Right renal cortex interstitium (tissue), 3 donors: ENCODE measurements at places on chromosomes 13 and 19. TPM values are rescaled to one million over a fixed set of nuclear protein-coding genes. Genes with fewer than 3 reads are reported as not detected.

DNA sequence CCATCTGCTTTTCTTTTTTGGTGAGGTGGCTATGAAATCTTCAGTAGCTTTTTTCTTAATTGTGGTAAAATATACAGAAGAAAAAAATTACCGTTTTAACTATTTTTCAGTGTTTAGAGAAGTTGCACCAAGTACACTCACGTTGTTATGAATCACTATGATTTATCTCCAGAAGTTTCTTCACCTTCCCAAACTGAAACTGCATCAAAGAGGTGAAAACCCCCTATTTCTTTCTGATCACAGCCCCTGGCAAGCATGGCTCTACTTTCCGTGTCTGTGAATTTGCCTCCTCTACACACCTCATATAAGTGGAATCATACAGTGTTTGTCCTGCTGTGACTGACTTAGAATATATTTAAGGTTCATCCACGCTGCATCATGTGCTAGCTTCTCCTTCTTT, 15.6 kb upstream of the SIGLEC10 start:
- no peak for DNase-seq

GRCh38 chr19:47507924-47508553, 6.8 kb downstream of the NAPA start:
- no peak for DNase-seq

DNA sequence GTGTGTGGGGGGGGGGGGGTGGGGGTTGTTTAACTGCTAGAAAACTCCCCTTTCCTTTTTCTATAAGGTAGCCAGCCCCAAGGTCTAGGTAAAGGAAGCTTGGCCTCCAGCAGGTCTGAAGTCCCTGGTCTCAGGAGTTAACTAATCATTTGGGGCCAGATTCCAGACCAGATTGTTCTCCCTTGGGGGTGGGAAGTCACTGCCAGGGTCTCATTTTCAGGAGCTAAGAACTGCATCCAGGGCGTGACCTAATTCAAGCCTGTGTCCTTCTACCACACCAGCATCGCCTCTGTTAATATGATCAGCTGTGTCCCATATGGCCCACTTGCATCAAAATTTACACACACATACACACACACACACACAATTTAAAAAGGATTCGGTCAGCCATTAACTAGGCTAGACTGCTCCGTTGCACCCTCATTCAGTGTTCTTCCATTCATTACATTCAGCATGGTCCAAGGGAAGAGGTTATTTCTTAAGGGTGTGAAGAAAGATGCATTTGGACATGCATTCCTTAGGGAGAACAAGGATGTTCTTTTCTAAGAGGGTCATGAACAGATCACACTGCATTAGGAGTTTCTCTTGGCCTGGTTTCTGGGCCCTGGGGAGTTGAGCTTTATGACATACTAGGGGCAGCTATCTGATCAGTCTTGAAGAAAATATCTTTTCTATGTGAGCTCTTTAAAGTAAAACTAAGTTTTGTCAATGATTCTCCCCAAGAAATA, 91.0 kb downstream of the FGF14 start:
- DNase-seq, result no peak

- DNase-seq, result no peak
Measured at GRCh38 chr13:40434516-40435397, 231.7 kb downstream of the FOXO1 start.

DNA sequence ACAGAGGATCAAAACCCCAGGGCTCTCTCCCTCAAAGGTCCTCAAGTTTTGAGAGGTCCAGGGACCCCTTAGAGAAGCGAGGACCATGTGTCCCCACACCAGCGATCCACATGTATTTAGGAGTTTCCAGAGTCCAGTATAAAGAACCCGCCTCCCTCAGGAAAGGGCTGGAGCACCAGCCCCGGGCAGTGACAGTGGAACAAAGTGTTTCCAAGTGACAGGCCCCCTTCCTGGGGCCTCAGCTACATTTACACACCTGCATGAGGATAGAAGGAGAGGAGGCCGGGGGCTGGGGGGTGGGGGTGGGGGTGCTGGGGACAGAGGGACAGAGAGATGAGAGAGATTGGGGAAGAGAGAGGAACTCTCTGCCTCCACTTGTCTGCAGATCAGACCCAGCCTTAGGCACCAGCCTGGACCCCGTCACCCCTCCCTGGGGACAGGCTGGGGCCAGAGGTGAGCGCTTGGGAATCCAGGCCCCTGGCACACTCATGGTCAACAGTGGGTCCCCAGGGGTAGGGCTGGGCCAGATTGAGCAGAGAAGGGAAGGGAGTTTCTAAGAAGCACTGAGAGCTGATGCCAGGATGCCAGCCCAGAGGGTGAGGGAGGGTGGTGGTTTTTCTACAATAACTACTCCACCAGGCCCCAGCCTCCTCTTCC, 802 bp downstream of the BCAM start:
- no peak for DNase-seq

GRCh38 chr13:79679334-79679733, 198.4 kb downstream of the NDFIP2 start:
- peak; percentile 66 for DNase-seq

- DNase-seq, result no peak
Measured at GRCh38 chr13:95704510-95704909, 27.6 kb downstream of the DNAJC3 start.

DNA sequence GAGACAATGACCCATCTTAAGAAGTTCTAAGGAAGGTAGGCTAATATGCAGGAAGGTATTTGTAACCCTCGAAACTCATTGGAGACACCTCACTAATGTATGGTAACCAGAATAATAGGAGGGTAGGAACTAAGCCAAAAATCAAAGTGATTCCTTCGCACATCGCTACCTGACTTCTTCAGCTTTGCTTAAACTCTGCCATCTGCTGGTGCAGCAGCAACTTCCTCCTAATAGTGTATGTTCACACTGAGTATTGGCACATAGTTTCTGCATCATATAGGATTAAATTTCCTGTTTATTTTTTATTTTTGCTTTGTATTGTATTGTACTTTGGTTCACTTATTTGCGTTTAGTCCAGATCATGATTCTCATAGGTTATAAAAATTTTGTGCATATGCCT, 676.2 kb downstream of the GPC5 start:
- DNase-seq, result peak; percentile 1

DNA sequence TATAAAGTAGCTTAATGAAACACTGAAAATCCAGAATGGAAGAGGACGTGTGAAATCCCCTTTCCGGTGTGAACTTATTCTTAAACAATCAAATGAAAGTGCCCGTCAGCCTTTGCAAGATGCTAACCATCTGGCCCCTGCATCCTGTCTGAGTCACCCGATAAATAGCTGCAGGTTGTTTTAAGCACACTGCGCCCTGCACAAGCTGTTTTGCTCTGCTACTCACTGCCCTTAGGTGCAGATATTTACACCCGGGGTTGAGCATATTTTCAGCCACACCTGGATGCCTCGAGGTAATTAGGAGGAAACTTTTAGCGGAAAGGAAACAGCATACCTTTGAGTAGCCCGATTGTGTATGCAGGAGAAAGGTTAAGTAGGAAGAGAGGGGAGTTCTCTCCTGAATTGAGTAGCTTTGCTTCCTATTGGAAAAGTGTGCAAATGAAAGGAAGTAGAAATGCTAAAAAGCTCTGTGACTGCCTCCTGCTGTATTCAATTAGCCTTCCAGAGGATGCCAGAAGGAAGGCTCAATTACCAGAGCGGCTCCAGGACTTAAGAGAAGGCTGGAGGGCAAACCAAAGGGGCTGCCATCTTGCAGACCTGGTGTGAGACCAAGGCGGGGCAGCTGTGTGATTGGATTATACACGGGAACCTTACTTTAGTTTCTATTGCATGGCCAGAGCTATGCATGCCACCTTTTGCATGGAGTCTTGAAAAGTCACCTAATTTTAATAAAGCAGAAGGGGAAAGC, 42.5 kb downstream of the IRS2 start:
- DNase-seq, result no peak

- DNase-seq, result no peak
Measured at GRCh38 chr19:10871711-10872545, 575 bp downstream of the CARM1 start.

DNA sequence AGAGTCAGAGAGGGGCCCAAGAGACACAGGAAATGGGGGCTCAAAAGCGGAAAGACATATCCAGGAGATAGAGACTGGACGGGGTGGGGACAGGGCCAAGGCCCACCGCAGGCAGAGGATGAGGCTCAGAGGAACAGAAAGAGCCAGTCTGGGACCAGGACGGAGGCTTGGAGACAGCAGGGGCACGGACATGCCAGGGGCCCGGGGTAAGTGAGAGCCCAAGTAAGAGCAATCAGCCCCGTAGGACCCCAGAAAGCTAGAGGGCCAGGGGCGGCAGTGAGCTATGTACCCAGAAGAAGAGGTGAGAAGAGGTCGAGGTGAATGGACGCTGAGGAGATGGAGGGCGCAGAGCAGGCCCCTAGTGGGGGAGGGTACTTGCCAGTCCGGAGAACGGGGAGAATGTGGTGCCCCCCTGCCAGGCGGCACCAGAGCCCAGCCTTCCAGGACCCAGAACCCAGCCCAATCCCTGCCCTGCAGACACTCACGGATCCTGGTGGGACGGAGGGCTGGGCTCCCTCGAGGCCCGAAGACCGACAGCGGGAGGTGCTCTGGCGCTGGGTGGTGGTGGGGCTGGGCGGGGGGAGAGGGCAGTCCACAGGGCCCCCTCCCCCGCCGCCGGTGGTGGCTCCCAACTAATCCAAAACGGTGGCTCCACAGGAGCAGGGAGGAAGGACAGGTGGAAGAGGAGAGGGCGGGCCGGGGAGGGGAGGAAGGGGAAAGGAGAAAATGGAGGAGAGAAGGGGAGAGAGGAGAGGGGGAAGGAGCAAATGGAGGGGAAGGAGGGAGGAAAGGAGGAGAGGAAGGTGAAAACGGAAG, 1.0 kb downstream of the GRIK5 start:
- no peak for DNase-seq

- DNase-seq, result no peak
Measured at GRCh38 chr13:41680900-41681299, 223.6 kb downstream of the RGCC start.

GRCh38 chr19:12187625-12188024, 24.7 kb downstream of the ZNF136 start:
- no peak for DNase-seq

DNA sequence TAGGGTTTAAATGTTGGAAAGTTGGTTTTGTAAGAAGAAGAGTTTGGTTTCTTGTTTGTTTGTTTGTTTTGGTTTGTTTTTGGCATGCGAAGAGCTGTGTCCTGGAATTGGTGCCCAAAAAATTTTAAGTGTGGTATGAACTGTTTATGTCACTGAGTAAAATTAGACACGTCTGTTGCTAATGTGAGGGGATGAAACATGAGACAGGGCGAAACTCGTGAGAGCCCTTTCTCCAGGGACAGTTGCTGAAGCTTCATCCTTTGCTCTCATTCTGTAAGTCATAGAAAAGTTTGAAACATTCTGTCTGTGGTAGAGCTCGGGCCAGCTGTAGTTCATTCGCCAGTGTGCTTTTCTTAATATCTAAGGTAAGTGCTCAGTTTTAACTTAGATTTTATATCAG, at the start of gene SGCG:
TSS of gene SGCG (plus strand) at position 269 of the 400 bp plus-strand sequence. CDS start 22,716 bp downstream, outside the sequence.
- DNase-seq, result no peak

GRCh38 chr13:88648598-88649373, 977.6 kb downstream of the SLITRK5 start:
- DNase-seq, result no peak

GRCh38 chr13:113907635-113908617, 44.0 kb upstream of the GAS6 start:
- DNase-seq, result no peak

DNA sequence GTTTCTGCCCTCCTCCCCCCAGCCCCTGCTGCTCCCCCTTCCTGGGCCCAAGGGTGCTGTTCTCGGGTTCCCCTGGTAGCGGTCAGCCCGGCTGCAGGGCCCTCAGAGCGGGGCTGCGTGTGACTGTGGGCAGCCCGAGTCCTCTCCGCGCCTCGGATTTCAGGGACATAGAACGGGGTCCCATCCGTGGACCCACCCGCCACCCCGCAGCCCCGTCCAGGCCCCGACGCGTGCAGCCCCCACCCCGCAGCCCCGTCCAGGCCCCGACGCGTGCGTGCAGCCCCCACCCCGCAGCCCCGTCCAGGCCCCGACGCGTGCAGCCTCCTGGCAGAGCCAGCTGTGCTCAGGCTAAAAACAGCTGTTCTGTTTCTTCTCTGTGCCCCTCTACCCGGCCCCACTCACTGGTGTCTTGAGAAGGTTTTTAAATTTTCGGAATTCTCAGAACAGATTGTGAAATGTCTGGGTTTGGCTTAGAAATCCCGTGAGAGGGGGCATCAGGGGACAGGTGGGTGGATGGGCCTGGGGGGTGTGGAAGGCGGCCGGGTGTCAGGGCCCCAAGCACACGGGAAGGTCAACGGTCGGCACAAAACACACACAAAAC, 5.5 kb upstream of the PRTN3 start:
- DNase-seq, result no peak

DNA sequence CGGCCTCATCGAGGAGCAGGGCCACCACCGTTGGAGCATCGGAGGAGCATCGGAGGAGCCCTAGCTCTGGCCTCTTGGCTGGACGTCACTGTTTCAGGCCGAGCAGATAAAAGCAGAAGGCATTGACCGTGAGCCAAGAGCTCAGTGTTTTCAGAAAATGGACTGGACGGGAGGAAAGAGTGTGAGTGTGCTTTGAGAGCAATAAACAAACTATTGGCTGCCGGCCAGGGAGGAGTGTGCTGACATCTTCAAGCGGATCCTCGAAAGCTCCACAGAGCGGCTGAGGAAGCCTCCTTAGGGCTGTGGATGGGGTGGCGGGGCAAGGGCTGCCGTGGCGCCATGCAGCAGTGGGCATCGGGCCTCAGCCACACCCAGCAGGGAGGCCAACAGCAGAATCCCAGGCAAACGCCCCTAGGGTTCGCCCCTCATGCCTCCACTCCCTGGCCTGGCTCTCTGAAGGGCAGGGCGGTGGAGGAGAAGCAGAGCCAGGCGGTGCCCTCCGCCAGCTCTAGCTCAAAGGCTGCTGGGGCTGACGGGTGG, 41.8 kb downstream of the IRS2 start:
- DNase-seq, result no peak

GRCh38 chr13:96993634-96994016, 651 bp downstream of the OXGR1 start:
- no peak for DNase-seq

- no peak for DNase-seq
Measured at GRCh38 chr13:72757792-72758535, 23.7 kb downstream of the DIS3 start.

DNA sequence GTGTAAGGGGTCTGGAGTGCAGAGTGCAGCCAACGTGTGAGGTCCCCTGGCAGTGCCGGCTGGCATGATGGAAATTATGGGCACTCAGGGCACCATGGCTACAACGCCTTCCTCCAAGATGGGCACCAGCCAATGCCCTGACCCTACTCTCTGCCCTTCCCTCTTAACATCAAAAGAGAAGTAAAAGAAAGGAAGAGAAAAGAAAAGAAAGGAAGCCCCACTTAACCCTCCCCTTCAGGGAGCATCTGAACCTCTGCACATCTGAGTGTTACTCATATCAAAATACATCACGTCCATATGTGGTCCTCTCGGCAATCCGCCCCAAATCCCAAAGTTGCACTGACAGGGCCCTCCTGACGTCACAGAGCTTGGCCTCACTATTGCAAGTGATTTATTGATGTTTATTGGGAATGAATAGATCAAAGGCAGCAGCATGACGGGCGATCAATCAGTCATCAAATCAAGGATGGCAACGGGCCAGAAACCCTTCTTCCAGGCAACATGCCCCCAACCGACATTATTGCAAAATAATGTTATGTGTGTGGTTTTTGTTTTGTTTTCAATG, 1.3 kb downstream of the TSHZ3 start:
- DNase-seq, result no peak

LYPD3 gene
- 1.2 TPM for polyA plus RNA-seq

TEKTIP1 gene
- 3.5 TPM for polyA plus RNA-seq

ENOX1 gene
- 8.8 TPM for polyA plus RNA-seq

MAP4K1 gene
- 2.6 TPM for polyA plus RNA-seq

ATP7B gene
- 17.1 TPM for polyA plus RNA-seq

URI1 gene
- 131 TPM for polyA plus RNA-seq

CRB3 gene
- polyA plus RNA-seq, result 27.5 TPM

CATSPERD gene
- polyA plus RNA-seq, result not detected

ZSWIM4 gene
- polyA plus RNA-seq, result 5.3 TPM

CKM gene
- 0.57 TPM for polyA plus RNA-seq

GSX1 gene
- polyA plus RNA-seq, result not detected
